Hindlimb muscle (tissue), 1 donor: ENCODE measurements at places on chromosomes 7 and 10.

DNA sequence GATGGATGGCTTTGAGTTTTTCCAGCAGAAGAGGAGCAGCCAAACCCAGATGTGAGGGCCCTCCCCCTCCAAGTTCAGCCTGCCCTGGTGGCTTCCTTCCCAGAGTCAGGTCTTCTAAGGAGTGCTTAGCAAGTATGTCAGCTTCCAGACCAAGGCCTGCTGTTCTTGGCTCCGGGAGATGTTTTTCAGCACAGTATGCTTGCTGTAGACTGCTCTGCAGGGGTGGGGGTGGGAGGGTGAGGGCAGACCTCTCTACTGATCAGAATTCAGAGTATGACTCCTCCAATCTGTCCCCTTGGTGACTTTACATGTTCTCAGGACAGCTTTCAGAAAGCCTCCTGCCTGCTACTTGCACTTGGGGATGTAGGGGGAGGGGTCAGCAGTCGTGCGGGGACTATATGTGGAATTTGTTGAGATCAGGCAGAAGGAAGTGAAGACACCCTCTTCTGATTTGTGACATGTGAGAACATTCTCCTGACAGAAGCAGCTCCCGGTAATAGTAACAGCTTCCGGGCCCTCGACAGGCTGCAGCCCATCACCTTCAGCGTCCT lies 516.4 kb upstream of the ZMIZ1 start:
- DNase-seq, result peak; percentile 87

GRCh38 chr10:101075775-101076174 lies 14.0 kb downstream of the KAZALD1 start:
- DNase-seq, result no peak

- no peak for DNase-seq
Measured at GRCh38 chr7:101936611-101937231, 119.3 kb downstream of the CUX1 start.

- no peak for DNase-seq
Measured at GRCh38 chr10:58023341-58024073, 244.2 kb downstream of the IPMK start.

DNA sequence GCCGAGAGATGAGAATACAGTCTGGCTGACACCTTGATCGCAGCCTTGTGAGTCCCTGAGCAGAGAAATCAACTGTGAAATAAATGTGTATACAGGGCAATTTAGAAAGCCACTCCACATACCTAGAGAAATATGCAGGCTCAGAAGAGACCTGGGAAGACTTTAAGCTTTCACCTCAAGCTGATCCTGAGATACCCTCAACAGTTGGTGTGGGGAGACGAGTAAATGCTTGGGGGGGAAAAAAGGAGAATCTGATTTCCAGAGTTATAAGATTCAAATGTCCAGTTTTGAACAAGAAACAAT lies 123.5 kb downstream of the SMURF1 start:
- DNase-seq, result no peak

DNA sequence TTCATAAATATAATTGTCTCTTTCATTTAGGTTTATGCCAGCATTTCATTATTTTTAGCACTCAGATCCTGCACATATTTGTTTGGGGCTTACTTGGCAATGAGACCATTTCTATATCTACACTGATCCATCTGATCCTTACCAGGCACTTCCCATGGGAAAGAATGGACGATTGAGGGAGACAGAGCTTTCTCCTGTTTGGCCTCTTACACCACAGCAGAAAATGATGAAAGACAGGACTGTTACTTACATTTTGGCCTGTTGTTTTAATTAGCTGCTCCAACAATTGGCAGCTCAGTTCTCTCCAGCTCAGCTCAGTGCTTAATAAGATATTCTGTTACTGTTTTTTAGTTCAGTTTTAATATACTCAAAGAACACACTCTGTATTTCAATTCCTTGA lies 77.6 kb upstream of the RSU1 start:
- DNase-seq, result no peak
